Activated naive CD4-positive, alpha-beta T cell treated with anti-CD3 and anti-CD28 coated beads for 36 hours (primary cell): ENCODE measurements at places on chromosomes 3 and 15. TPM values are rescaled to one million over a fixed set of nuclear protein-coding genes. Genes with fewer than 3 reads are reported as not detected.

The BMF gene
- 10.3 TPM for total RNA-seq

The FRMD5 gene
- 0.37 TPM for total RNA-seq

The SEC22C gene
- 41.2 TPM for total RNA-seq

The FBXW12 gene
- total RNA-seq = not detected

The CFAP100 gene
- total RNA-seq = not detected

The TIMP4 gene
- total RNA-seq = 0.12 TPM

The WDR72 gene
- not detected for total RNA-seq

The ETFA gene
- total RNA-seq = 158 TPM

DNA sequence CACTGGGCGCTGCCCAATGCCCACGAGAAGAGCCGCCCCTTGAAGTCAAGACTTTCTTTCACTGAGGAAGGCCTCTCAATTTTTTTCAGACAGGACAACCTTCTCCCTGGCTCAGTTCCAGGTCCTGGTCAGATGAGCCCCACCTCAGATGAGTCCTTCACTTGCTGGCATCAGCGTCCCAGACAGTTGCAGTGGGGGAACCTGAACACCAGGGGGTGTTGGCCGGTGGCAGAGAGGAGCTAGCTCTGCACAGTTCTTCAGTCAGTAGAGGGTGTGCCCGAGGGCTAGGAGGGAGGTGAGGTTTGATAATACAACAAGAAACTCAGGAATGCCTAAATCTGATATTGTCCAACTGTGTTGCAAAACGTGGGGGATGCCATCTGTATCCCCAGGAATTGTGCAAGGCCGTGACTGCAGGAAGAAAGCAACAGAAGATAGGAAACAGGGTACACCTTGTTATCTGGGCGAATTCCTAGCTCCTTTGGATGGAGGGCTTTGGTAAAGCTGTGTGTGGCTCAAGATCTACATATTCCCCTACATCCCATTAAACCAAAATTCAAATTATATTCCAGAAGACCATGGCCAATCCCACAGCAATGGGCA, 34.3 kb downstream of the CCR3 start:
- H3K27ac ChIP-seq = no peak overlapping the region
- peaks cover 20% of the 10 kb centered on the region for H3K4me1 ChIP-seq
- no peak overlapping the region for H3K4me3 ChIP-seq
- H3K27me3 ChIP-seq = peaks cover 14% of the 10 kb centered on the region

DNA sequence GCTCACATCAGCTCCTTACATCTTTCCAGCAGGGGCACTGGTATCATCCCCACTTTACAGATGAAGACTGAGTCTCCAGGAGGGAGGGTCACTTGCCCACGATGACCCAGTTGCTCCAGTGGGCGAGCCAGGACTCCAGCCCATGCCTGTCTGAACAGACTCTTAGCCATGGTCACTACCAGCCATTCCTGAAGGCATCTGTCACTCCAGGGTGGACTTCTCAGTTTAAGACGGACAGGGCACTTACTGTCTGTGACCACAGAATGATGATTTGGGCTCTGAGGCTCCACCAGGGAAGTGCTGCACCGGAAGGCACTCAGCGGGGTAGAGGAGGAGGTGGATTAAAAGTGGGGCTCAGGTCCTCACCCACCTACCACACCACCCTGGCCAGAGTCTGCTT, 104.0 kb upstream of the SLC6A6 start:
- H3K4me3 ChIP-seq = no peak overlapping the region
- H3K36me3 ChIP-seq = no peaks in the 10 kb centered on the region
- H3K27ac ChIP-seq = no peak overlapping the region
- DNase-seq = no peak

DNA sequence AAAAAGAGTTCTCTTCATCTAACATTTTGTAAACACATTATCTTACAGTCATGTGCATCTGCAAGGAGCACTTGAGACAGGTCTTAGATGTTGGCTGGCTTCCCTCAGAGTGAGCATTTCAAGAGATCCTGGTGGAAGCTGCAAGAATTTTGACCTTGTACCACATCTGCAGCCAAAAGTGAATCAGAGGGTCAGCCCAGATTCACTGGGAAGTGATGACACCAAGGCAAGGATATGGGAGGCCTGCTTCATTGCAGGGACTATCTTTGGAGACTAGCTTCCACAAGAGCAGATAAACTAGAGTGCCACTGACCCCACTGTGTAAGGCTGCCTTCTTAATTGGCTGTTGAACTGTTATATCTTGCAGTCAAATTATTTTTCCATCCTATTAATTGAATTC, 21.3 kb upstream of the GADL1 start:
- no peaks in the 10 kb centered on the region for H3K4me1 ChIP-seq
- no peak overlapping the region for H3K27ac ChIP-seq
- DNase-seq = no peak
- no peaks in the 10 kb centered on the region for H3K36me3 ChIP-seq

DNA sequence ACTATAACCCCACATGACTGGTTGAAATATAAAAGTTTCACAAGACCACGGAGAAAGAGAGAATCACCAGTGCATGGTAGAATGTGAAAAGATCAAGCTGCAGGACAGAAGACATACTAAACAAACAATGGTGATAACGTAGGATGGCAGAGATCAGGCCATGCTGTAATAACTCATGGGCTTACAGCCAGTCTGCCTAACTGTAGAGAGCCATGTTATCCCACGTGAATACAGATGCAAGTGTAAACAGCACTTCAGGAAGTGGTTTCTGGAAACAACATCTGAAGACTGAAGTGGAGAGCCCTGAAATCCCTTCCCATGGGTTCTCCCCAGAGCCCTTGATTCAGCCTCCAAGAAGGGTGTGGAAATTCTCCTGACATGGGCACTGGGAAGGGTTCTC, 103.2 kb upstream of the SLCO2A1 start:
- H3K4me1 ChIP-seq = no peaks in the 10 kb centered on the region
- no peak for DNase-seq

GRCh38 chr15:101020945-101021344, 101.8 kb downstream of the LRRK1 start:
- H3K4me3 ChIP-seq = no peak overlapping the region
- no peaks in the 10 kb centered on the region for H3K36me3 ChIP-seq
- H3K27ac ChIP-seq = no peak overlapping the region
- no peaks in the 10 kb centered on the region for H3K27me3 ChIP-seq

DNA sequence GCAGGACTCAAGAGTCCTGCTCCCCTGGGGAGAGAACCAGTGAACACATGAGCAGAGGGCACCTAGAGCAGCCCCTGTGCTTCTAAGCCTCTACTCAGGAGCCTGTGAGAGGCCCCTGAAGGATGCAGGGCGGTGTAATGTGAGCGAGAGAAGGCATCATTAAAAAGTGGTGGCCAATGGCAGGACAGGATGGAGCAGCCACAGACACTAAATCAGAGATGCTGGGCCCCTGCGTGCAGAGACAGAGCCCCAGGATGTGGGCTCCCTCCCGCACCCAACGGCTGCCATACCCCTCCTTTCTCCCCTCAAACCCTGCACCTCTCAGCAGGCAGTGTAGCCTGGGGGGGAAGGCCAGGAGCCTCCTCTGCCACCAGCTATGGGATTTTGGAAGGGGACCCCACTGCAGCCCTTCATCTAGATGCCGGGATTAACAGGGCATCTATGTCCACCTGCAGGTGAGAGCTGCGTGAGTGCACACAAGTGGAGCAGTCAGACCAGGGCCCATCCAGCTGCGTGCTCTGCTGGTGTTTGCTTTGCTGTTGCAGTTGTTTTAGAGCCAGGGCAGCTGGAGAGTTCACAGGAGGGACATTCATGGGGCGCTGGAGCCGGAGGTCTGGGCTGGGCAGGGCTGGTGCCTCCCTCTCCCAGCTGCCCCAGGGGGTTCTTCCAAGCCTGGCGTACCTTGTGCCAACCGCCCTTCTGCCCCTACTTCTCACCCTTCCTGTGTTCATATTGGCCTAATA, 5.1 kb upstream of the IQSEC1 start:
- DNase-seq = no peak
- no peak overlapping the region for H3K27ac ChIP-seq
- no peaks in the 10 kb centered on the region for H3K4me1 ChIP-seq
- no peak overlapping the region for H3K4me3 ChIP-seq
- no peaks in the 10 kb centered on the region for H3K36me3 ChIP-seq

GRCh38 chr3:128155616-128156360, 2.5 kb downstream of the EEFSEC start:
- H3K4me1 ChIP-seq = peaks cover 27% of the 10 kb centered on the region
- no peak overlapping the region for H3K4me3 ChIP-seq
- no peaks in the 10 kb centered on the region for H3K27me3 ChIP-seq

GRCh38 chr3:120741320-120741719, 996 bp downstream of the RABL3 start:
- no peaks in the 10 kb centered on the region for H3K27me3 ChIP-seq
- H3K36me3 ChIP-seq = peaks cover 3% of the 10 kb centered on the region
- peak overlapping the region; percentile 60 for H3K27ac ChIP-seq
- DNase-seq = no peak
- peaks cover 32% of the 10 kb centered on the region for H3K4me1 ChIP-seq

DNA sequence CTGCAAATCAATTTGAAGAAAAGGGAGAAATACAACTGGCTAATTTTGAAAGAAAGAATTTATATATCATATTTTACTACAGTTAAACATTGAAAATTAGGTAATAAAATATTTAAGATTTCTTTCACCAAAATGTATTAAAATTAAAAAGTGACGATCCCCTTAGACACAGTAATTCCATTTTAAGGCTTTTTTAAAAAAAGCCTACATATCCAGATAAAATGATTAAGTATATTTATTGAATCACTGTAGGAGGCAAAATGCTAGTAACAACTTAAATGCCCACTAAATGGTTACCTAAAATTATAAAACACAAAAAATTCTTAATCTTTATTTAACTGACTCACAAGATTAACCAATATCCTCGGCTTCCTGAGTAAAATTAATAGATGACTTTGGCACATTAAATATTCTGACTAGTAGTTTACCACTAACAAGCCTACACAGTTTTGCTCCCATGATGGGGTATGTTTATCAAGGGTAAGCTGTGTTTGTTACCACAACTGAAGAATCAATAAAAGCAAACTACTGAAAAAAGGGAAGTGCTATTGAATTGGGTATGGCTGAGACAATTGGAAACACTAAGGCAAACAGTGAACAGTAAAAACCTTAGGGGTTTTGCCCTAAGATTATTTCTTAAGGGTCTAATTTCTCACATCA, 28.4 kb downstream of the ANKRD28 start:
- H3K4me3 ChIP-seq = no peak overlapping the region
- DNase-seq = no peak
- peaks cover 46% of the 10 kb centered on the region for H3K4me1 ChIP-seq
- H3K36me3 ChIP-seq = peaks cover 11% of the 10 kb centered on the region
- H3K27ac ChIP-seq = no peak overlapping the region

DNA sequence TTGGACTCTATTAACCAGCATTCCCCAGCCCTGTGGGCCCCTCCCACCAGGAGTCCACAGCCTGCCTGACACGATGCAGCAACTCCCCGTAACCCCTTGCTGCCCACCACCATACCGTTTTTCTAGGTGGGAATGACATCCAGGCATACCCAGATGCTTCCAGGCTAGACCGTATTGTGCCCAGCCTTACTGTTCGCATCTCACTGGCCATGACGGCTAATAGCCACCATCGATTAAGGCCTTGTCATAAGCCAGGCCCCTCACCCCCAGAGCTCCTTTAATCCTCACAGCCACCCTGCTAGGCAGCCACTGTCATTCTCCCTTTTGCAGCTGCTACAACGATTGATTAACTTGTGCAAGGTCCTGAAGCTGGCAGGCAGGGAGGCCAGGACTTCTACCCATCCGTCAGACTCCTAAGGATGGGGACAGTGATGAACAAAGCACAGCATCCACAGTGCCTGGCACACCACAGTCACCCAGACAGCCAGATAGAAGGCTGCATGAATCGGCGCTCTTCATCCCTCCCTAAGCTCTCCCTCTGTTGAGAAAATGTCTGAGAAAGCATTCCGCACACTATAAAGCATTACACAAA, 60.0 kb upstream of the FLNB start:
- no peaks in the 10 kb centered on the region for H3K27me3 ChIP-seq
- H3K4me3 ChIP-seq = no peak overlapping the region
- H3K27ac ChIP-seq = no peak overlapping the region
- no peaks in the 10 kb centered on the region for H3K4me1 ChIP-seq
- no peak for DNase-seq

DNA sequence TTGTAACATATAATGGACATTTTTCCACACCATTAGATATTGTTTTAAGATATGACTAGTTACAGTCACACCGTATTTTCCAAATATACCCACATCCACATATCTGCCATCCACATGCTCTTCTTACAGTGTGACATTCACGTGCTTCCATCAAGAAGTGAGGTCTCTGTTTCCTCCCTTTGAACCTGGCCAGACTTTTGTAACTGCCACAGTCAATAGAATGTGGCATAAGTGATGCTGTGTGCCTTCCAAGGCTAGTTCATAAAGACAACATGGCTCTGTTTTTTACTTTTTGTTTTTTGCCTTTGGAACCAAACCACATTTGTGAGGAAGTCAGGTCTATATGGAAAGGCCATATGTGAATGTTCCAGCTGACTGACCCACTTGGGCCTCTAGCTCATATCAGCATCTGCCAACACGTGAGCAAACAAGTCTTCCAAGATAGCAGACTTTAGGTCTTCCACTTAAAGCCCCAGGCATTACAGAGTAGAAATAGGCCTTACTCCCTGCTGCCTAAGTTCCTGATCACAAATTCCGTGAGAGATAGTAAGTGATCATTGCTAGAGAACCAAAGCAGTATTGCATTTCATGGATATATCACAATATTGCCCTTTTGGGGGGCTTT, 27.1 kb downstream of the EIF1B start:
- H3K4me1 ChIP-seq = peaks cover 11% of the 10 kb centered on the region
- no peaks in the 10 kb centered on the region for H3K36me3 ChIP-seq
- H3K4me3 ChIP-seq = no peak overlapping the region
- no peak overlapping the region for H3K27ac ChIP-seq

GRCh38 chr15:63198371-63199250, 9.2 kb downstream of the RAB8B start:
- peaks cover 26% of the 10 kb centered on the region for H3K36me3 ChIP-seq
- H3K27me3 ChIP-seq = no peaks in the 10 kb centered on the region
- H3K4me1 ChIP-seq = peaks cover 91% of the 10 kb centered on the region
- DNase-seq = no peak
- H3K4me3 ChIP-seq = no peak overlapping the region

GRCh38 chr3:66475386-66476020, 25.3 kb downstream of the LRIG1 start:
- DNase-seq = no peak
- H3K4me1 ChIP-seq = peaks cover 66% of the 10 kb centered on the region
- no peaks in the 10 kb centered on the region for H3K27me3 ChIP-seq

- DNase-seq = no peak
- H3K27ac ChIP-seq = no peak overlapping the region
- H3K36me3 ChIP-seq = no peaks in the 10 kb centered on the region
Measured at GRCh38 chr3:40324621-40325020, 15.1 kb downstream of the EIF1B start.

DNA sequence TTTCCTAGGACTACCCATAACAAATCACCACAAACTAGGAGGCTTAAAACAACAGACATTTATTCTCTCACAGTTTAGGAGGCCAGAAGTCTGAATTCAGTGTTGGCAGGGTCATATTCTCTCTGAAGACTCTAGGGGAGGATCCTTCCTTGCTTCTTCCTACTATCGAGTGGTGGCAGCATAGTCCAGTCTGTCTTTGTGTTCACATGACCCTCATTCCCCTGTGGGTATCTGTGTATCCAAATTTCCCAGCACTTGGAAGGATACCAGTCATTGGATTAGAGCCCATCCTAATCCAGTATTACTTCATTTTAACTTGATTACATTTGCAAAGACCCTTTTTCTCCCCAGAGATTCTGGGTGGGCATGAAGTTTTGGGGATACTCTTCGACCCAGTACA, 63.8 kb downstream of the GMPS start:
- no peaks in the 10 kb centered on the region for H3K27me3 ChIP-seq
- peaks cover 43% of the 10 kb centered on the region for H3K36me3 ChIP-seq
- H3K4me1 ChIP-seq = no peaks in the 10 kb centered on the region
- H3K4me3 ChIP-seq = no peak overlapping the region
- H3K27ac ChIP-seq = no peak overlapping the region
